Neural crest cell (in vitro differentiated cells): ENCODE measurements at places on chromosomes 3 and 15.

DNA sequence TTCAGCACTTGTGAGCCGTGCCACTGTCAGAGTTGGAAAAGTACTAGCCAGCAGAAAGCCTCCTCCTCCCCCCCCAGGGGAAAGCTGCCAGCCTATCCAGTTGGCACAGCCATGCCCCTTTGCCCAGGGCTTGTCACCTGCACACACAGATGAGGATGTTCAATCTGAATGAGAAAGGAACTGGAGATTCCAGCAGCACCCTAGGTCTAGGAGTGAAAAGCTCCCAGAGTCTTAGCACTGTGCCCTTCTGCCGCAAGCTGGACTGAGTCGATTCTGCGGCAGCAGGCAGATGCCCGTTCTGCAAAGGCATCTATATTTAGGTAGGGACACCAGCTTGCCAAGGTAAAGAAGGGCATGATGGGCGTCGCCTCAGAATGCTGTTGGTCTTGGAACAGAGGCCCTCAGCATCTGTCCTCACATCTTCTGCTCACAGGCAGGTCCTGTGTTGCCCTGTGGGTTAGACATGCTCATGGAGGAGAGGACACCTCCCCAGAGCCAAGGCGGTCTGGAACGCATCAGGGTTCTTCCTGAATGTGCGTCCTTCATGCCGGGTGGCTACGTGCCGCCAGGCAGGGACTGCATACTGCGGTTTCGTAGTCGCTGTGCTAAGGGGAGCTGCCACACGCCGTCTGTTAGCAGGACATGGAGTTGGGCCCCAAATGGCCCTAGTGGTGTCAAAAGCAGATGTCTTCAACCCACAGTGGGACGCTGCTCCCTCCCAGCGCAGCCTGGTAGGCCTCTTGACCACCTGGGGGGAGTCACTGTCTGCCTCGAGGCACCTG, 109.5 kb downstream of the VGLL4 start:
- no peak for DNase-seq

GRCh38 chr3:36317915-36318314, 62.4 kb upstream of the STAC start:
- DNase-seq: no peak

GRCh38 chr3:4883011-4883410, 96.2 kb upstream of the BHLHE40 start:
- DNase-seq: no peak

GRCh38 chr3:184598574-184598927, 37.0 kb downstream of the EPHB3 start:
- DNase-seq: no peak

DNA sequence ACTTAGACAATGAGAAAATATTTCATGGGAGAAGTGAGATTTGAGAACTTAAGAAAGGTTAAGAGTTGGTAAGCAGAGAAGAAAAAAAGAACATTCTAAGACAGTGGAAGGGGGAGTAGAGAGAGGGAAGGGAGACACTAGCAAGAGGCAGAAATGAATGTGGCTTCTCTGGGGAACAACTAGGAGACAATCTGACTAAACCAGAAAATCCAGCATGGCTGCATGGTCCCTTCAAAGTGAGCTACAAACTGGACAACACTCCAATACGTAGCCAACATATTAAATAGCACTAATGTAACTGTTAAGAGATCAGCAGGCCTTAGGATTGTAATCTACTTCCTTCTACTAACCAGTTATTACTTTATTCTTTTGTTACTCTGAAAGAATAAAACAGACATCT, 89.7 kb downstream of the NR1I2 start:
- no peak for DNase-seq

- DNase-seq: no peak
Observed at GRCh38 chr3:108486941-108487340, 23.5 kb downstream of the MYH15 start.

DNA sequence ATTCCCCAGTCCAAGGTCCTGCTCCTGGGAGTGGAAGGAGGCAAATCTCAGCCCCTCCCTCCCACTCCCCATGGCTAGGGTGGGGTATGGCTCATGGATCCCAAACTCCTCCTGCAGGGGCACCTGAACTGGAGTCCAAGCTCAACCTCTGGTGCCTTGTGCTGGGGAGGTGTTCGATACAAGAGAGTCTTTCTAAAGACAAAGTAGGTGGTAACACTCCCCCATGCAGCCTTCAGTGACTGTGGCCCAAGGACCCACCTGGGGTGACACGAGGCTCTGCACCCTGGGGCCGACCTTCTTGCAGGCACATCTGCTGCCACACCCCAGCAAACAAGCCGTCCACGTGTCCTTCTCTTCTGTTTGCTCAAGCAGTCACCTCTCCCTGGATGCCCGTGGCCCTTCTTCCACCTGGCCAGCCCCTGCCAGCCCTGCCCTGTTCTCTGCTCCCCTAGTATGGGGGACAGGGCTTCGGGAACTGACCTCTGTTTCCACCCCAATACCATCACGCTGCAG, 36.7 kb upstream of the SLC6A11 start:
- no peak for DNase-seq

GRCh38 chr15:66948294-66948693, 117.1 kb upstream of the SMAD3 start:
- DNase-seq: no peak

- DNase-seq: no peak
Observed at GRCh38 chr3:168598250-168598649, 502.5 kb upstream of the GOLIM4 start.

GRCh38 chr3:30440880-30441279, 165.5 kb upstream of the TGFBR2 start:
- DNase-seq: no peak

GRCh38 chr3:129564981-129565644, 22.1 kb downstream of the H1-8 start:
- no peak for DNase-seq

DNA sequence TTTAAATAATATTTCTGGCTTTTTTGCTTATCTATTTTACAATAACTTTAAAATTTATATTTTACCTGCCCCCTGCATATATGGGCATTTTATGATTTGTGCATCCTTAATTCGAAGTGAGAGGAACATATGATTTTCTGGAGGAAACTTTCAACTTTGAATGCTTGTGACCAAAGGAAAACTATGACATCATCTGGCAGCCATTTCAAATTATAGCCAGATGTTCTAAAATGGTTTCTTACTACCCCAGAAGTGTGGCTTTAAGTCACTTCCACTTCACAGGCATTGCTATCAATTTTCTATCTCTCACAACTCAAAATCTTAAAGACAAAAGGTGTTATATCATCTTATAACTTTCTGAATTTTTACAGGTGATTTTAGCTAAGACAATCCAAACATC, 508.8 kb downstream of the RBMS3 start:
- no peak for DNase-seq
